Activated CD4-positive, alpha-beta T cell treated with anti-CD3 and anti-CD28 coated beads, Interleukin-2, Interleukin-4, amounts not matched to agents 100 ng/mL and 50 ng/mL, durations not matched to agents 16 hours and 8 hours (primary cell): ENCODE measurements at places on chromosomes 11 and 22.
A peak's percentile ranks its signal among the peaks of the same experiment; 100 is the strongest.

- no peak for DNase-seq
Observed at GRCh38 chr11:120296554-120296953, 28.5 kb upstream of the TLCD5 start.

DNA sequence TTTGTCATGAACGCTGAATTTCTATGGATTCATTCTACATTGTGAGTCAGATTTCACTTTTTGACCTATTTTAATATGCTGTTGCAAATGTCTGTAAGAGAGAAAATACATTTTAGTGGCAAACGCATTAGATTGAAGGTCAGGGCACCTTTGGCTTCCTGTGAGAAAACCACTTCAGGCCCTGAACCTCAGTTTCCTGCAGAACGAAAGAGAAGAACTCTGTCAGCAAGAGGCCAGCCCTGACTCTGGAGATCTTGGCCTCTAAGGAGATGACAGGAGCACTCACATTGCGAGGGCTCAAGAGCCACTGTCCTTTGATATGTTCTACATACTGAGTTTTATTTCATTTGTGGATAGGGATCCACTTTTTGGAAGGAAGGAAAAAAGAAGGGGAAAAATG lies 83.6 kb downstream of the KCNJ1 start:
- peak; percentile 22 for DNase-seq

- DNase-seq = no peak
Observed at GRCh38 chr11:4180441-4181183, 86.0 kb downstream of the RRM1 start.

- DNase-seq = no peak
Observed at GRCh38 chr11:69131121-69131566, 24.6 kb upstream of the SMIM38 start.

- no peak for DNase-seq
Observed at GRCh38 chr11:128161436-128161835, 425.9 kb downstream of the ETS1 start.

DNA sequence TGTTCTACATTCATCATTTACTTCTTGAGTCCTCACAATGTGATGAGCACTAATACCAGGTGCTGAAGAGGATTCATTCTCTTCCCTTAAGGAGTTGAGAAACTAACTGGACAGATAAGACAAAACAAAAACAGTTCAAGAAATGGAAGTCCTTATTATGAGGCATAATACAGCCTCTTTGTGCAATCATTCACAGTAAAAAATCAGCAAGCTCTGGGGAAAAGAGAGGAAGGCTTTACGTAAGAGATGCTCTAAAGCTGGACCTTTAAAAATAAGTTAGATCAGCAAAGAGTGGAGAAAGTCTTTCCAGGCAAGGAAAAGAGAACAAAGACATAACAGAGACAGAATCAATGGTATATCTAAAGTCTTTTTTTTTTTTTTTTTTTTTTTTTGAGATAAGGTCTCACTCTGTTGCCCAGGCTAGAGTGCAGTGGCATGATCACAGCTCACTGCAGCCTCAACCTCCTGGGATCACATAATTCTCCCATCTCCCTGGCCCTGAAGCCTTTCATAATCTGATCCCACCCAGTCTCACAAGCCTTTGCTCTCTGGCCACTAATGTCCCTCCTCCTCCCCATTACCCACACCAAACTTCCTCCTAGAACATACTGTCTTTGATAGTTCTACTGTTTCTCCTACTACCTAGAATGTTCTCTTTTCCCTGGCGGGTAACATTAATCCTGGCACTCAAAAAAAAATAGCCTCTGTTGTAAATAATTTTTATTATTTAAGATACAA lies 40.9 kb downstream of the MRTFA start:
- no peak for DNase-seq

DNA sequence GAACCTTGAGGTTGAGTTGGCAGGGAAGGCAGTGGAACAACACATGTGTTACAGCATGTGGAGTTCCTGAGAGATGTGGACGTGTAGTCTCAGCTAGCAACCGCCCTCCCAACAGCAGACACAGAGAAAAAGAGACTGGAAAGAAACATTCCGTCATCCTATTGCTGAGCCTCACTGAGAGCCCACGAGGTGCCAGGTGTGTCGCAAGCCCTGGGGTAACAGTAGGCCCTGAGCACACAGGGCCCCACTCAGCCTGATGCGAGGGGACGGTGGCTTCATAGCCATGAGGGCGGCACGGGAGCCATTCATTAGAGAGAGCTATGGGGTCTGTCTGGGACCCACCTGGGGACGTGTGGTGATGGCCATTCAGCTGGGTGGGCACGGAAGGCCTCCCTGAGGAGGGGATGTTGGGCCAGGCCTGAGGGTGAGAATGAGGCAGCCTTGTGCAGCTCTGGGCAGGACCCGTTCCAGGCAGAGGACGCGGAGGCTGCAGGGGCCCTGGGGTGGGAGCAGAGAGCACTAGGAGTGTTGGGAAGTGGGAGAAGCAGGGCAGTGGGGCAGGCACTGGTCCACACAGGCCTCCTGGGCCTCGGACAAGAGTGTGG lies 26.2 kb downstream of the MPPED1 start:
- no peak for DNase-seq

DNA sequence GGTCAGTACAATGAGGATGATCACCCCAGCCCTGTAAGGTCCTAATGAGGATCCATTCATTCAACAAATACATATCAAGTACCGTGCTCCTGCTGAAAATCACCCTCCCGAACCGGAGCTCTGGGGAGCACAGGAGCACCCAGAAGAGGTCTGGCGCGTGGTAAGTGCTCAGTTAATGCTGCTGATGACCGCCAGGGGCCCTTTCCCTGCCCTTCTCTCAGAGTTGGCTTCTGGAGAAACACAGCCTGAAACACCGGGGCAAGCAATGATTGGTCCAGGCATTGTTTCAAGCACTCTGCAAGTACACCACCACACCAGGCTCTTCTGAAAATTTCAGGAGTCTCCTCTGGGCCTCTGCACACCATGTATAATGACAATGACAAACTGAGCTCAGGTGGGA lies 3.8 kb upstream of the CCDC86 start:
- DNase-seq = no peak

DNA sequence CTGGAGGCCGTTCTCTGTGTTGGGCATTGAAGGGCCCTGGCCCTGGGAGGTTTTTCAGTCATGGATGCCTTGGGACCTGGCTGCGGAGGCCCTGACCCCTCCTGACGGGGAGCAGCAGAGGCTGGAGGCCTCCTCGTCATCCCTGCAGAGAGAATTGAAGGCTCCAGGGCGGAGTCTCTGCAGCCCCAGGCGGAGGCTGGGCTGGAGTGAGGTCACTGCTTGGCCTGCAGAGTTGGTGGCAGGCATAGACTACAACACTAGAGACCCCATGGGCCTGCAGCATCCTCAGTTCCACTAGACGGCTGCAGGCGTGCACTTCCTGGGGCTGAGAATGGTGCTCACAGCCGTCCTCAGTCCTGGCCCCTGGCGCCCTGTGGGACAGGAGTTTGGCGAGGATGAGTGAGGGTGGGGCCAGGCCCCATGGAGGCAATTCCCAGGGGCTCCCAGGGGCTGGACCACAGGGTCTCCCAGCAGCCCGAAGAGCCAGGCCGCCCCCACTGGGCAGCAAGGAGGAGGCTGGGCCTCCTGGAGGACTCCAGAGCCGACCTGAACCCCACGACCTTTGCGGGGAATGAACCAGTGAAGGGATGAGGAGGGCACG lies 1194.9 kb downstream of the BRD1 start:
- DNase-seq = no peak

DNA sequence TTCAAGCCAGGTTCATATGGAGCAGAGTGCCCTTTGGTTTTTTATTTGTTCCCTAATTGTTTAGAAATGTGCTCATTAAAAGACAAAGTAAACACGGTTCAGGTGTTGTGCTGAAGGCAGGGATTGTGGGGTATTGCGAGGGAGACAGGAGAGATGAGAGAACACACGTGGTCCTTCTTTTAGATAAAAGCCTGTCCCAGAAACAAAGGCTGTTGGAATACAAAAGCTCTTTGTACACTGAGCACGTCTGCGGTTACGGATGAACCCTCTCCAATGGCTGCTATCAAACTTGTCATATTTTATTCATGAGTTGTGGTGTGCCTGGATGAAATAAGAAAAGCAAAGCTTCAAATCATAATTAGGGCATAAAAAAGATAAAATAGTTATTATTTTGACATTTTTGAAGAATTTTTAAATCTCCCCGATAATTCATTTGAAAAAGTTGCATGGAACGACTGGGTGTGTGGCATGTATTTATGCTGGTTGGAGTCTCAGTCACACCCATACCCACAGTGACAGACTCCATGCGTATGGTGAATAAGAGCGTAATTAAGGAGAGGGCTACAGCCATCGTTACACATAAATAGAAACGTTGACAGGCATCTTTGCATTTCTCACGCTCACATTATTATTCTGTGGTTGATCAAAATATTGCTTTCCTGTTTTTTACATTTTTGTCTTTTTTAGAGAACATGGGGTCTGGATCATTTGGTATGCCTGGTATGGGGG lies 92.9 kb downstream of the NELL1 start:
- DNase-seq = no peak

GRCh38 chr11:62446091-62446490 lies 27.3 kb downstream of the SCGB1A1 start:
- DNase-seq = no peak

GRCh38 chr11:75242722-75243600 lies 2.4 kb downstream of the TPBGL start:
- no peak for DNase-seq

- no peak for DNase-seq
Observed at GRCh38 chr11:86638673-86639072, 33.7 kb downstream of the ME3 start.

DNA sequence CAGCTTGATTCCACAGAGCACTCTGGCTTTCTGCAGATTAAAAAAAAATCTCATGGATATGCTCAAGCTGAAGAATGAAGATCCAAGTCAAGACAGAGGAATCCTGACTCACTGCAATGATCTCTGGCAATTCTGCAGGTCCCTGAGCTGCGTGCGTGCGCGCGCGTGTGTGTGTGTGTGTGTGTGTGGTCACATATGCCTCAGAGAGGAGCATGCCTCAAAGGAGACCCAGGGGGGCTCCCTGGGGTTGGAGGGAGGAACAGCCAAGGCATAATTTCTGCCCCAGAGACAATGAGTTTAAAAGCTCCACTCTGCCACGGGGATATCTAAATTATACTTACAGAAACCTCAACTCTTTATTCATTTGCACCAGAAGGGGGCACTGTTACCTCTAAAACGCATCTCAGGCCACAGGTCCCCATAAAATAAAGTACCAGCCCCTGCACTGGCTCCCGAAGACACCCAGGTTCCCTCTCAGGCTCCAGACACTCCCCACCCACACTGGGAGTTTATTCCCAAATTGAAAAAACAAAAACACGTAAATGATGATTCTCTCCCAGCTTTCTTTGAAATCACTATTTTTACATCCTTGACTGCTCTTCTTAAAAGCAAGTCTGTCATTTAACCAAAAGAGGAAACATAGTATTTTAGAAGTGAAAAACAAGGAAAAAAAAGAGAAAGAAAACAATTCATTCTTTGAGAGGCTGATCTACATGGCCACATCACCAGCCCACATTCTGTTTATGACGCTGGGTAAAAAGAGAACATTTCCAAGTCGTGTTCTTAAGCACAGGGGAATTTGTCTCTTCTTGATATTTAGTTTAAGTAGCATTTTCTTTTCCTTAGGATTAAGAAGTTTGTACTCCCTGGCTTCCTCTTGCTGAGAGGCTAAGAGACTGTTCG lies 401.0 kb downstream of the LARGE1 start:
- DNase-seq = peak; percentile 20

GRCh38 chr11:17384002-17384511 lies 4.4 kb downstream of the KCNJ11 start:
- DNase-seq = peak; percentile 74

DNA sequence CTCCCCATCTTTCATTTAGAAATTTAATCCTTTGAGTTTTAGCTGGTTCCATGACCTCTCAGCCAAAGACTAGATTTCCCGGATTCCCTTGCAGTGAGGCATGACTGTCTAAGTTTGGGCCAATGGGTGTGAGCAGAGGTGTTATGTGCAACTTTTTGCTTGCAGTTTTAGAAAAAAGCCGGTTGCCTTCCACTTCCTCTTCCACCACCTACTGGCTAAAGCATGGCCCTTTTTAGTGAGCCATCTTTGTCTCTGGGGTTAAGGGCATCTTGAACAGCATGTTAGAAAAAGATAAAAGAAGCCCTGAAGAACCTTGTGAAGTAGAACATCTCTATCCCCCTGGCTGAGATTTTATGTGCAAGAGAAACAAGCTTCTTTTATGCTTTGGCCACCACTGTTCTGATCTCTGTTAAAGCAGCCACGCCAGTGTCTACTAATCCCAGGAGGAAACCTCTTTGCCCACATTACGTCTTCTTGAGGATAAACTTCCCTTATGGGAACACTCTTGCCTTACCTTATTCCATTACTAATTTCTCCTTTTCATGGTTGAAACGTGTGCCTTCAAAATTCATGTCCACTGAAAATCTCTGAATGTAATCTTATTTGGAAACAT lies 279.9 kb downstream of the TENM4 start:
- no peak for DNase-seq

DNA sequence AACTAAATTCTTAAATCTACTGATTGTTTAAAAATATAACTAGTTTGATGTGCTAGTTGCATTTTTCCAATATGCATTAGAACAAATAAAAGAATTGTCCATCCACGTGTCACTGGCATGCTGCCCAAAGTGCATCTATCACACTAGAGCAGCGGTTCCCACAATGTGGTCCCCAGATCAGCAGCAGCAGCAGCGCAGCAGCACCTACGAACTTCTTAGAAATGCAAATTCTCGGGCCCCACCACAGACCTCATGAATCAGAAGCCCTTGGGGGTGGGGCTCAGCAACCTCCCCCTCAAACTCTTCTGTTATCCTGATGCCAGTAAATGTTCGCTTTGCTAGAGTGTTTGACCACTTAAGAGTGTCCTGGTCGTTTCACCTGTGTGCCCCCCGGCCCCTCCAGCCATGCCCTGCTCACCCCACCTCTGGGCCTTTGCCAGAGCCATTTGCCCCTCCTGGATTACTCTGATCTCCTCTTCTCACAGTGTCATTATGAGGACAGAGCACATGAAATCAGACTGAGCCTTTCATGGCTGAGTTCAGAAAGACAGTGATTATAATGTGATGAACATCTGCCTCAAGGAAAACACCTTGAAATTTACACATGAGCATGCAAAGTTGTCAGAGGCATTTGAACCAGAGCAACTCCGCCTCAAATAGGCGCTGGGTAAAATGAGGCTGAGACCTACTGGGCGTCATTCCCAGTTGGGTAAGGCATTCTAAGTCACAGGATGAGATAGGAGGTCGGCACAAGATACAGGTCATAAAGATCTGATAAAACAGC lies 12.6 kb upstream of the VSIG10L2 start:
- no peak for DNase-seq

- DNase-seq = no peak
Observed at GRCh38 chr22:40510631-40511364, 125.7 kb downstream of the MRTFA start.

DNA sequence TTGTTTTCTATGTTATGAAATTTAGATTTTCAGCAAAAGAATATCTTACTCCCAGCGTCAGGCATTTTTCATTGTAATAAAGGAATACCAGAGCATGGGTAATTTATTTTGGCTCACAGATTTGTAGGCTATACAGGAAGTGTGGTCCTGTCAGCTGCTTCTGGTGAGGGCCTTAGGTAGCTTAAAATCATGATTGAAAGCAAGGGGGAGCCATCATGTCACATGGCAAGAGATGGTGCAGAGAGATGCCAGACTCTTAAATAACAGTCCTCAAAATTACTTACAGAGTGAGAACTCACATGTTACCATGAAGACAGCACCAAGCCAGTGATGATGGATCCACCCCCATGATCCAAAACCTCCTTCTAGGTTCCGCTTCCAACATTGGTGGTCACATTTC lies 825.0 kb upstream of the CHORDC1 start:
- DNase-seq = no peak
